ENCODE measurements at places on chromosomes 12 and 14.

- no peak for DNase-seq
Measured at GRCh38 chr14:52078721-52079120, 9.9 kb upstream of the NID2 start.

DNA sequence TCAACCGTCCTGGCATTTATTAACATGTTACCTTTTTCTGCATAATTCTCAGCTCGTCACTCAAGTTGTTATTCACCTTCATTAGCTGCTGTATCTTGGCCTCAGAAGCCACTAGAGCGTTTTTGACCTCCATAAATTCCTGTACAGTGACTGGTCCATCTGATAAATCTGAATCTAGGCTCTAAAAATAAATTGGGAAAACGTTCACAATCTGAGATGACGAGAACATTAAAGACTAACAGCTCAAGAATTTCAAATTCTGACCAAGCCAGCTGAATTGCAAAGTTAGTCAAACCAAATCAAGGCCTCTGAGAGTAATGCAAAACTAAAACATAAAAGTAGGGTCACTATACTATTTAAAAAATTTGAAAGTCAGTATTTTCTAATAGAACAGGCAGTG, 45.0 kb downstream of the GIT2 start:
- no peak for DNase-seq

DNA sequence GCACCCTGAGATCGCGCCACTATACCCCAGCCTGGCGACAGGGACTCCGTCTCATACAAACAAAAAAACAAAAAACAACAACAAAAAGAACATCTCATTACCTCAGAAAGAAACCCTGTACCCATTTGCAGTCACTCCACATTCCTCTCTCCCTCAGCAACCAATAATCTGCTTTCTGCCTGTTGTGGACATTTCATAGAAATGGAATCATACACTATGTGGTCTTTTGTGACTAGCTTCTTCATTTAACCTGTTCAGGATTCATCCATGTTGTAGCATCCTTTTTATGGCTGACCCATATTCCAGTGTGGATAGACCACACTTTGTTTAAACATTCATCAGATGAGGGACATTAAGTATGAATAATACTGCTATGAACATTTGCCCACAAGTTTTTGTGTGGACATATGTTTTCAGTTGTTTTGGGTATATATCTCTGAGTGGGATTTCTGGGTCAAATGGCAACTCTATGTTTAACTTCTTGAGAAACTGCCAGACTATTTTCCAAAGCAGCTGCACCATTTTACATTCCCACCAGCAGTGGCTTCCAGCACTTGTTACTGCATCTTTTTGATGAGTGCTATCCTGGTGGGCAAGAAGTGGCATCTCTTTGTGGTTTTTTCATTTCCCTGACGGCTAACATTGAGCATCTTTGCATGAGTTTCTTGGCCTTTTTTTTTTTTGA, 5.9 kb upstream of the RCOR1 start:
- DNase-seq = no peak

- DNase-seq = no peak
Measured at GRCh38 chr12:54364413-54364812, at the start of gene GPR84. Gene GPR84 (minus strand): TSS chr12:54364486. CDS start chr12:54363851, 635 bp downstream.

DNA sequence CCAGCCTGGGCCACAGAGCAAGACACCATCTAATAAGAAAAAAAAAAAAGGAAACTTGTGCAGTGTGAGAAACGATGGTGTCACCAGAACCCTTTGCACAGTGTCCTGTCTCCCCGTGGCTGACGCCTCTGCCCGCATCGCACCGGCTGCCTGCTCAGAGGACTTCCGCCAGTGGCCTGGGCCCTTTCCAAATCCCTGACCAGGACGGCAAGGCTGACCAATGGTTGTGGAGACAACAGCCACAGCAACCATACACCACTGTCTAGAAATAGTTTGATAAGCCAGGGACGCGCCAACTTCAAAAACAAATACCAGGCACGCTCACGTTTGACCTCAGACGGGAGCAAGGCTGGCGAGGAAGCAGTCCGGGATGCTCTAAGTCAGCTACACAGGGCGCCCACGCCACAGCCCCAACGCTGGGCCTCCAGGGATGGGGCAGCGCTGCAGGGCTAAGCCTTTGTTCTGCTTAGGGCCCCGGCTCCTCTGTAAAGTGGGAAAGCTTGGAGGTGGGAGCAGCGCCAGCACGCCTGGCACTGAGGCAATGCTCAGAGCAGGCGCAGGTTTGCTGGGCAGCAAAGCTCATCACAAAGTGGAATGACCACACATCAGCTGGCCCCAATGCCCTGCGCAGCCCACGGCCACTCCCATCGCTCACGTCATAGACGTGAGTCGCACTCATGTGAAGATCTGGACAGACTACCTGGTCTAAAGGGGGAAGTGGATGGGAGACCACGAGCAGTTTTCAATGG, 12.5 kb downstream of the PGAM5 start:
- DNase-seq = no peak

GRCh38 chr14:98444077-98444476, 827.9 kb downstream of the BCL11B start:
- DNase-seq = no peak

DNA sequence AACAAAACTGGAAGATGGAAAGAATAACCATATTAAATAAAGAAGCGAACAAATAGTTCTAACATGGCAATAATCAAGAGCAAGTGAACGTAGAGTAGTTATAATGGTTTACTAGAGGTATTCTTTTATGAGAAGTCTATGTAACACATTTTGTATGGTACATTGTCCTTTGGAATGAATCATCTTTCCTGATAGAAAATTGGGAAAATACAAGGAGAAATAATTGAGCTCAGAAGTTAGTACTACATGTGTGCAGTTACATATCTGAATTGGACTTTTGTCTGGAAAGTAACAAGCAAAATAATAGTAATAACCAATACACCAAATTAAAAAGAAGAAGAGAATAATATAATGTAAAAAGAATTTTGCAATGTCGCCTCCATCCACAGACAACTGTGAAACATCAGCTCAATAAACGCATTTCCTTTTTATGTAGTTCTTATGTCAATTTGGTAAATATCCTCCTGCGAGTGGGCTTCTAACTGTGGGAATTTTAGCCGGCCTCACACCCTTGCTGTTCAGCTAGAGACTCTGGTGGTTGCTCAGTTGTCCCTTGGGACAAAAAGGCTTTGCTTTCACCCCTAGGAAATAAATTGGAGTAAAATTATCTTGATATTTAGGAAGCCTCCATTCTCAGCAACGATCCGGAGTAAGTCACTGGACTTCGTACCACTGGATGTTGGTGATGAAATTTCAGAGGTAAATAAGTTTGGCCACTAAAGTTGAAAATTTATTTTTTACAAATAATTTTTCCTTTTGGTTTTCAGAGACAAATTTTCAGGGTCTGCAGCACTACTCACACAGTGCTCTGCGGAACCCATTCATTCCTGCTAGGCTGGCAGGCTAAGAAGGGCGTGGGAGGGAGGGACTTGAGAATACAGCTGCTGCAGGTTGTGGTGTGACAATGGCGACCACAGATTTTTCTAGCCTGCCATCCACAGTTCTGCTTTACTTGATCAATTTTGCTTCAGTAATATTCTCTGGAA, 1.1 kb upstream of the TUBA1A start:
- no peak for DNase-seq
